NCI-H460 (cell line): ENCODE measurements at places on chromosomes 11 and 22.

- DNase-seq = peak; percentile 25
These were observed 220.3 kb downstream of the CNTN5 start for GRCh38 chr11:99241066-99241465.

DNA sequence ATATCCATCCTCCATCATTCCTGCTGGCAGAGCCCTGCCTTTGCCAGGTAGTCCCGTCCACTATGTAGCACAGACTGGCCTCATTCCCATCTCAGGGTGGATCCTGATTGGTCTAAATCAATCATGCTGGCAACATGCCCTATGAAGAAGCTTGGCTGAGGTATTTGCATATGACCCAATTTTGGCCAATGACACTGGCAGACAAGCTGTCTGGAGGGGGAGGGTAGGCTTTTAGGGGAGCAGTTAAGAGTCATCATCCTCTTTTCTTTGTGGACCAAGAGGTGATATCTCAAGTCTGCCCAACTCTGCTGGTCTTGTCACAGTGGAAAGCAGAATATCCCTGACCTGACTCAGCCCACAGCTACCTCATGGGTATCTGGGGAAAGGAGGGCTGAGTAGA lies 5.1 kb downstream of the CCDC89 start:
- DNase-seq = no peak

GRCh38 chr11:74611369-74611861 lies 19.0 kb downstream of the POLD3 start:
- peak; percentile 55 for DNase-seq

GRCh38 chr11:35980686-35981390 lies 37.0 kb downstream of the LDLRAD3 start:
- no peak for DNase-seq

DNA sequence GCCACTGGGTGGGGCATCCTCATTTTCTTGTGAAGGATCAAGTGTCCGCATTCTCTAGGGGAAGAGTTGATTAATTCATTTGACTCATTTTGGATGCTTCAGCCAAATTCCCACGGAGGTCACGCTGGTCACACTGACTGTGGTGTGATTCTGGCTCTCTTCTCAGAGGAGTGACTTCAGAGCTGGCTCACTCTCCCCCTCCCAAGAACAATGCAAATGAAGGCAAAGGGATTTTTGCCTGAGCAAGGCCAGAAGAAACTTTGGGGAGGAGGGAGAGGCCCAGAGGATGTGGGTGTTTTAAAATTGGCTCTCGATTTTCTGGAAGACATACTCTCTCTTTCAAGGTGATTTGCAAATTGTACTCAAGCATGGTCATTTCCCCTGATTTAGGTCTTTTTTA lies 51.1 kb upstream of the LMO2 start:
- DNase-seq = no peak

DNA sequence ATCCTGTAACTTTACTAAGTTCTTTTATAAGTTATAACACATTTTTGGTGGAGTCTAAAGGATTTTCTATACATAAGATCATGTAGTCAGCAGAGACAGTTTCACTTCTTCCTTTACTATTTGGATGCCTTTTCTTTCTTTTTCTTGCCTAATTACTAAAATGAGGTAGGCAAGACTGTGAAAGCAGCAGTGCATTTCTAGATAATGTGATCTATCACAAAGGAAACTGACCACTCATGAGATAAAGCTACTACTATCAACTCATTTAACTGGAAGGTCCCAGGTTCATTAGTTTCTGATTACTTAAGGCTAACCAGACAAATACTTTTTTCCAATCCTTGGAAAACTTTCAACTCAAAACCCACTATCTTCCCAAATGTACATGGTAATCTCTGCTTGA lies 196.2 kb upstream of the E2F8 start:
- no peak for DNase-seq

GRCh38 chr11:91164452-91164822 lies 941.6 kb upstream of the CHORDC1 start:
- no peak for DNase-seq

GRCh38 chr11:14081581-14082231 lies 119.2 kb downstream of the SPON1 start:
- no peak for DNase-seq

GRCh38 chr11:95586661-95587060 lies 202.9 kb downstream of the FAM76B start:
- DNase-seq = no peak

- no peak for DNase-seq
These were observed 406.3 kb downstream of the ETS1 start for GRCh38 chr11:128181088-128181480.

DNA sequence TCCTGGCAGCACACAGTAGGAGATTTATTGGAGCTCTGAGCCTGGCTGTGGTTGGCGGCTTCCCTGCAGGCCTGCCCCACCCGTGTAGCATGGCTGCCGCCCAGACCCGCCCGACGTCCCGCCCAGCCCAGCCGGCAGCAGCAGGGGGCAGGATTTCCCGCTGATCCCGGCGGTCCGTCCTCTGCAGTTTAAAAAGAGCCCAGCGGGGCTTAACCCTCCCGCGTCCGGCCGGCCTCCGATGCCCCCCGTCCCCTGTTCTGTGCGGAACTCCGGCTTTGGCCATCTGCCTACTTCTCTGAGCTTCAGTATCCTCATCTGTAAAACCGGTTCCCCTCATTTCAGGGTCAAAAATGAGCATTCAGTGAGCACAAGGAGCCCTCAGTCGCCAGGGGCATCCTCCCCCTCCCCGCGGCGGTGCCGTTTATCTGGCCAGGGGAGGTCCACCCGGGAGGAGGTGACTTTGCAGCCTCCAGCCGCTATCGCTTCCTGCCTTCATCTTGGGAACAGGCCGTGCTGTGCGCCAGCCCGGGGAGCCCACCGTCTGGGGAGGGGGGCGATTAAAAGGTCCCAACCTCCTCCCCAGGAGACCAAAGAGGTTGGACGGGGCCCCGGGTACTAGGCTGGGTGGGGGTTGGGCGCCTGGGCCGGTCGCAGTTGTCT lies at the start of gene GAS2L1:
GAS2L1 (plus strand) TSS at position 476 of the 660 bp plus-strand sequence. CDS start 1,456 bp downstream, outside the sequence.
- DNase-seq = peak; percentile 51

DNA sequence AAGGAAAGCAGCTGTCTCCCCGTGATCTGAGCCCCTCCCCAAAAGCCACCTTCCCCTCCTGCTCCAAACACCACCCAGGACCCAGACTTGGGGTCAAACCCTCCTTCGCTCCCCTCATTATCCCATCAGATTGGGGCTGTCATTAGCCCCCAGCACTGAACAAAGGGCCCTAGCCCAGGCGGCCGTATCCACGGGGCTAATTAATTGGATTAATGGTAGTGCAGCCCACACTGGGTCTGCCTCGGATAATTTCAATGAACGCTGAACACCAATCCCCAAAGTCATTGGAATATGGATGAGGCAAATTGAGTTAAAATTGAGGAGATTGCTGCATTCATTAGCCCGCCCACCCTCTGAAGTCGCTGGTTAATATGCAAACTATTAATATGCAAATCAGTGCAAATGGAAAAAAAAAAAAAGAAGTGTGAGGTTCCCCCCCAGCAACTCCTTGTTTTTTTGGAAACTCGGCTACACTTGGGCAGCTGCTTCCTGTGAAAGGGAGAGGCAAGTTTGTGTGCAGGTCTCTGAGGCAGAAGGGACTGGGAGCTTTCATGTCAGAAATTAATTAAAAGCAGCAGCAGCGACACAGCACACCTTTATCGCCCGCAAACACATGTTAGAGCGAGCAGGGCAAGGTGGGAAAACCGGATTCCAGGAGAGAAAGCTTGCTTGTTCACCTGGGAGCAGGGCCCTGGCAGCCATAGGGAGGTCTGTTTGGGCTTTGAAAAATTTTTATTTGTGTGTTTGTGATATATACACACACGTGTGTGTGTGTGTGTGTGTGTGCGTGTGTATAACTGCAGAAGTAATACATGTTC lies 517.8 kb downstream of the MIAT start:
- DNase-seq = no peak

DNA sequence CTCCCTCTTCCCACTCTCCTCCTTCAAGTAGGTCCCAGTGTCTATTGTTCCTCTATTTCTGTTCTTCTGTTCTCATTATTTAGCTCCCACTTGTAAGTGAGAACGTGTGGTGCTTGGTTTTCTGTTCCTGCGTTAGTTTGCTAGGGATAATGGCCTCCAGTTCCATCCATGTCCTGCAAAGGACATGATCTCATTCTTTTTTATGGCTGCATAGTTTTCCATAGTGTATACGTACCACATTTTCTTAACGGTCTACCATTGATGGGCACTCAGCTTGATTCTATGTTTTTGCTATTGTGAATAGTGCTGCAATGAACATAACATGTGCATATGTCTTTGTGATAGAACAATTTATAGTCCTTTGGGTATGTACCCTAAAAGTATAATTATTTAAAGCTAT lies 26.2 kb downstream of the C2CD3 start:
- DNase-seq = no peak

- no peak for DNase-seq
These were observed 87.2 kb upstream of the HTATIP2 start for GRCh38 chr11:20275987-20276965.

- DNase-seq = no peak
These were observed 458.4 kb upstream of the CCDC179 start for GRCh38 chr11:23318670-23319069.

GRCh38 chr11:29127461-29127860 lies 889.4 kb downstream of the KCNA4 start:
- DNase-seq = no peak

- DNase-seq = no peak
These were observed 154.6 kb downstream of the MAML2 start for GRCh38 chr11:96188243-96189006.

- peak; percentile 40 for DNase-seq
These were observed 796 bp upstream of the YIF1A start for GRCh38 chr11:66289548-66290329.

DNA sequence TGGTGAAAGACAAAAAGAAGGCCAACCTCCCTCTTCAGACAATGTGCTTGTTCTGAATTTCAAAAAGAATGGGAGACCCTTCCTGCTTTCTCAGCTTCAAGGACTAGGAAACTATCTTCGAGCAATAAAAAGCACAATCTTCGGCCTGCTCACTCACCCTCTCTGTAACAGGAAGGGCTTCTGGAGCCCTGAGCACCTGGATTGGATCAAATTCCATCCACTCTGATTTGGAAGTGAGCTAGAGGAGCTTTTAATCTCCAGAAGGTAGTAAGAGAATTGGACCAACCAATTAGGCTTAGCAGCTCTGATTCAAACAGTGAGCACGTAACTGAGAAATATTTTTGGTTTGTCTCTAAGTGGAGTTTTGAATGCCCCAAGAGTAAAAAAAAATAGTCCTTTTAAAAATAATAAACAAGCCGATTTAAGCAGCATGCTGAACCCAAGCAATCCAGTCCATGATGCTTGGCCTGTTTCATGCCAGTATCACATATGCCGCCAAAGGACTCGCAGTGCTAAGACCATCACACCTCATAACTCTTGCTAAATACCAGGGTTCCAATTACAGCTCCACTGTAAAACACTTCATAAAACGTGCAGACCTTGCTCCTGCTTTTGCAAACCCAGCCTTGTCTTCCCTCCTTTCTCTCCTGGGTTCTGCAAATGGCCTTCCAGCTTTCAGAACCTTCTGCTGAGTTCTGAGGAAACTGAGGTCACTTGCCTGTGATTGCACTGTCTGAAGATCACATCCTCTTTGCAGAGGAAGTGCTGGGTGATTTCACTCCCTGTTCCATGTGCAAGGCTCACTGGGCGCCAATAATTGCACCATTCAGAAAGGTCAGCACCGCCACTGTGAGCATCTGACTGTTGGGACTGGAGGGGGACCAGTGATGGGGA lies 74.4 kb downstream of the SLC1A2 start:
- DNase-seq = no peak

GRCh38 chr11:122235615-122236014 lies 119.6 kb upstream of the BLID start:
- no peak for DNase-seq

DNA sequence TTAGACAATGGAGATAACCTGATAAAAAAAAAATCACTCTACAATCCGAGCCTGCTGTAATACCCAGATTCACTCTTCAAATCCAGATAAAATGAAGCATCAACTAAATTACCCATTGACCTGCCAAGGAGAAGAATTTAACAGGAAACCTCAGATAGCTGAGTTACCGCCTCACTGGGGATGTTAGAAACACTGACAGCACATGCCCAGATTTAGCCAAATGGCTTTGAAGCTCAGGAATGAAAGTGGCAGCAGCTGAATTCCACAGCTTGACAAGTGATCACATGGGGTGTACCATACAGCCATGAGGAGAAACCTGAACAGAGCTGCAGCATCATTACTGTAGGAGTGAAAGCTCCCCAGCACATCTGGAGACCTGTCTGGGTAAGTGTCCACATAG lies 807.6 kb downstream of the DLG2 start:
- DNase-seq = no peak

- DNase-seq = no peak
These were observed 16.3 kb downstream of the SPTY2D1 start for GRCh38 chr11:18617688-18618341.

- no peak for DNase-seq
These were observed 45.2 kb downstream of the NAT10 start for GRCh38 chr11:34150494-34151151.

- DNase-seq = no peak
These were observed 22.9 kb downstream of the AMBRA1 start for GRCh38 chr11:46570790-46571398.

GRCh38 chr11:131690776-131691175 lies 320.4 kb downstream of the NTM start:
- DNase-seq = no peak

DNA sequence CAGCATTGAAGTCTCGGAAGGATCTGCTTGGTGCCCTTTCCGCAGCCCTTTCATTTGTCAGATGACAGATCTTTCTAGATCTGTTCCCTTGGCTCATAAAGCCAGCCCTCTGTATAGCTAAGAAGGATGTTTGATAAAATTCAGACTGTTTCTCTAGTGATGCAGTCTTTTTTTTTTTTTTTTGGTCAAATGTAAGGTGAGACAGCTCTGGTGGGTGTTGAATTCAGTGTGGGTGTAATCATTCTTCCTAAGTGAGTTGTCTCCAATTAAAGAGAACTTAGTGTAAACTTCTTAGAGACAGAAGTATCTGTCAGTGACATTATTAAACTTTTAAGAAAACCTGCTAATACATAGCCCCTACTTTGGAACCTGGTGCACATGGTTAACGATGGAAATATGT lies 53.3 kb downstream of the AAMDC start:
- no peak for DNase-seq

GRCh38 chr11:35088226-35088625 lies 50.7 kb upstream of the CD44 start:
- no peak for DNase-seq

GRCh38 chr11:132579136-132579535 lies 953.2 kb downstream of the OPCML start:
- no peak for DNase-seq

GRCh38 chr11:72972496-72973128 lies 158.4 kb downstream of the ATG16L2 start:
- DNase-seq = no peak
